Activated T-cell treated with anti-CD3 and anti-CD28 coated beads for 48 hours (primary cell): ENCODE measurements at places on chromosomes 5 and 9.

DNA sequence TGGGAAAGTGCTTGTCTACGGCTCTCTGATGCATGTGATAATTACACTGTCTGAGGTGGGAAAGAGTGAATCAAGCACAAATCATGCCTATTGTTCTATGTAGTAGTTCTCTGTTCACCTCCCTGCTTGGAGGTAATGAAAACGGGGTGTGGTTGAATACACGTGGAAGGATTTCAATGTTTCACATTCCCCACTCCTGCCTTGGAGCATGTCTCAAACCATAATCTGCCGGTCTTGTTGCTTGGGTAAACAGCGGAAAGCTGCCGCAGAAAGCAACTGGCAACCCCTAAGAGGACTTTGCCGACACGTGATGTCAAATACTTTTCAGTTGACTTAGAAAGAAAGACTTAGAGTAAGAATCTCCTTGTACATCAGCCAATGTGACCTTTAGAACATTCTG, 63.5 kb upstream of the MOCS2 start:
- no peak for DNase-seq

- no peak for DNase-seq
Measured at GRCh38 chr5:152184266-152184665, 220.8 kb downstream of the NMUR2 start.

DNA sequence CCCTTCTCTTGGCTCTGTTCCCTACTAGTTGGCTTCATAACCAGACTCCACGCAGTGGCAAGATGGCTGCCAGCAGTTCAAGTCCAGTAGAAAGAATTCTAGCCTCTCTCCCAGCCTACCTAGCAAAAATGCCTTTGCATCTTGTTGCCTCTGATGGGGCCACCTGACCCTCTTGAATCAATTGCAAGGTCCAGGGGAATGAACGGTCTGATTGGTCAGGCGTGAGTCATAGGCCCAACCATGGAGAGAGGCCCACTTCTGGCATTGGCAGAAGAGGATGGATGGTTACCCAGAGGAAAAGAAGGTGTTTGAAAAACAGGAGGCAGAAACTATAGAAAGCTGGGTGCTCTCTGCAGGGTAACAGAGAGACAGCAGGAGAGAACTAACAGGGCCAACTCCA, 622.6 kb downstream of the CCDC171 start:
- no peak for DNase-seq

- DNase-seq = no peak
Measured at GRCh38 chr9:123368536-123369153, 12.6 kb downstream of the CRB2 start.

DNA sequence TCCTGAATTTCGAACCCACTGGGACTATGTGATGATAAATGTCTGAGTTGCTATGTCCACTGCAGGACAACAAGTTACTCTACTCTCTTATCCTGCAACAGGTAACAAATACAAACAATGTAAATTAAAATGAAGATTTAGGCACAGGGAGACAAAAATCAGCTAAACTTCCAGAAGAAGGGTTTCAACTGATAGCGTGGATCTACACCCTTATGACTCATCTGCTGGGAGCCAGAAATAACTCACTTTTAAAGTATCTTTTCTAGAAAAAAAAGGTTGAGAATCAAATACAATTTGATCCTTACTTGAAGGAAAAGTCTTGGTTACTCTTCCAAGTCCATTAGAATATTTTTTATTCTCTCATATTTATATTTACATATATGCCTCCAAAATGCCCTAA, 21.4 kb downstream of the PJA2 start:
- no peak for DNase-seq

DNA sequence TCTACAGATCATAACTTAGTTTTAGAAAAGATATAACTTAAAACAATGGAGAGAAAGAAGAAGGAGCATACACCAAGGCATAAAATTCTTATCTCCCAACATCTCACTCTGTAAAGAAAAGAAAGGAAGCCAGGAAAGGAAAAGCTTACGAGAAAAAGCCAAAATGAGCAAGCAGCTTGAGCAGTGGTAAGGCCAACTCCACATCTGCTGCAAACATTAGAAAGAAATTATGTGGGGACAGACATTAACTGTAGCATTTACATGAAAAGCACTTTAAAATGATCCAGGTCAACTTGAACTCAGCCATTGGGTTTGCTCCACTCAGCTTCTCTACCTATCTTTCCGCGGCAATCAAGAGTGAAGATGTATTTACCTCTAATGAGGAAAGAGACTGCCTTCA, 176.9 kb downstream of the BNC2 start:
- no peak for DNase-seq

DNA sequence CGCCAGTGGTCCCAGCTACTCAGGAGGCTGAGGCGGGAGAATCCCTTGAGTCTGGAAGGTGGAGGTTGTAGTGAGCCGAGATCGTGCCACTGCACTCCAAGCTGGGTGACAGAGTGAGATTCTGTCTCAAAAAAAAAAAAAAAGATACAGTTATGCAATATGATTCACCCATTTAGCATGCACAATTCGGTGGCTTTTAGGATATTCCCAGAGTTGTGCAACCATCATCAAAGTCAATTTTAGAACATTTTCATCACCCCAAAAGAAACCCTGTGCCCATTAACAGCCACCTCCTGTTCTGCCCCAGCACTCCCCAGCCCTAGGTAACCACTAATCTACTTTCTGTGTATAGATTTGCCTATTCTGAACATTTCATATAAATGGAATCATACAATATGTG, 4.3 kb upstream of the DHFR start:
- DNase-seq = no peak

GRCh38 chr9:93267681-93268505, 84.0 kb downstream of the WNK2 start:
- no peak for DNase-seq

GRCh38 chr9:27847818-27848217, 274.5 kb upstream of the C9orf72 start:
- no peak for DNase-seq

DNA sequence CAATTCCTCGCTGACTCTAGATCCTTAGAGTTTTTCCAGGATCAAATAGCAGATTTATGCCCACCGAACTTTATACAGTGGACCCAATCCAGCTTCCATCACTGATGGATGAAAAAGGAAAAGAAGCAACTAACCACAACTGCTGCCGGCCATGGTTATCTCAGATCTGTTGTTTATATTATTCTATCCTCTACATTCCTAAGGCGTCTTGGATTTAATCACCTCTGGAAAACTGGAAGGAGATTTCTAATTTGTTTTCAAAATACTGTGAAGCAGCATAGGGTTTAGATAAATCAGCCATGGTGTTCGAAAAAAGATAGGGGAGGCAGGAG, 663 bp upstream of the ZNF366 start:
- DNase-seq = no peak

DNA sequence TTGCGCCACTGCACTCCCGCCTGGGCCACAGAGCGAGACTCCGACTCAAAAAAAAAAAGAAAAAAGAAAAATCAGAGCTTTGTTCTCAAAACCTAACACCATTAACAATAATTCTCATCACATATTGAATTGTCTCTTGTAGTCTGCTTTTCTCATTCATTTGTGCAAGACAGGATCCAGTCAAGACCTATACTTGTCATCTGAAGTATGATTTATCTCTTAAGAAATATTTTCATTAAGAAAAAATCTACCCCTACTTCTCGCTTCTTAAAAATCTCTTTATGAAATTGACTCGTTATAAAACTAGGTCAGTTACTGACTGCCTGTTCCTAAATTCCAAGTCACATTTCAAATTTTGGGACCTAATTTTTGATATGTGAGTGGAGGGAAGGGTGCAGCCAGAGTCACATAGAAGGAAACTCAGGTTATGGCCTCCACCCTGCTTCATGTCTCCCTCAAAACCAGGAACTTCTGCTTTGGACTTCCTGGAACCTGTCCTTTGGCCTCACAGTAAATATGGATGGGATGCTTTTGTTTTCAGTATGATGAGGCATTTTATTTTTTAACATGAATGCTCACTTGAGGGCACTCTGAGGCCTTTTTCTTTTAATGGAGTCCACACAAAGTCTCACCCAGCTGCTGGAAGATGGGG, 18.9 kb downstream of the ZNF169 start:
- no peak for DNase-seq

DNA sequence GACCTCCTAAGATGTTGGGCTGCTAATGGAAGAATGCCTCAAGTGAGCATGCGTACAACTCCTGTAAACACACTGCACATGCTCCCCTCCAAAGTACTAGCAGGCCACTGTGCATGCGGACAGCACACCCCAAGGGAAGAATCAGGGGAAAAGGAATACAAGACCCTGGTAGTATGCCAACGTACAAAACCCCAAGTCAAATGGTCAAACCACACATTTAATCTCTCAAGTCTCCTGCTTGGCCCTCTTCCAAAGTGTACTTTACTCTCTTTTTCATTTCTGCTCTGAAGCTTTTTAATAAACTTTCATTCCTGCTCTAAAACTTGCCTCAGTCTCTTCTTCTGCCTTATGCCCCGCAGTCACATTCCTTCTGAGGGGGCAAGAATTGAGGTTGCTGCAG, 466.4 kb downstream of the DMRTA1 start:
- no peak for DNase-seq

- DNase-seq = no peak
Measured at GRCh38 chr5:131684051-131684450, 49.0 kb upstream of the RAPGEF6 start.

- DNase-seq = no peak
Measured at GRCh38 chr5:56761151-56761885, 54.0 kb upstream of the MAP3K1 start.

GRCh38 chr9:33468797-33469621, 4.7 kb downstream of the NOL6 start:
- DNase-seq = no peak

GRCh38 chr9:4137234-4137633, 162.6 kb downstream of the GLIS3 start:
- DNase-seq = no peak

DNA sequence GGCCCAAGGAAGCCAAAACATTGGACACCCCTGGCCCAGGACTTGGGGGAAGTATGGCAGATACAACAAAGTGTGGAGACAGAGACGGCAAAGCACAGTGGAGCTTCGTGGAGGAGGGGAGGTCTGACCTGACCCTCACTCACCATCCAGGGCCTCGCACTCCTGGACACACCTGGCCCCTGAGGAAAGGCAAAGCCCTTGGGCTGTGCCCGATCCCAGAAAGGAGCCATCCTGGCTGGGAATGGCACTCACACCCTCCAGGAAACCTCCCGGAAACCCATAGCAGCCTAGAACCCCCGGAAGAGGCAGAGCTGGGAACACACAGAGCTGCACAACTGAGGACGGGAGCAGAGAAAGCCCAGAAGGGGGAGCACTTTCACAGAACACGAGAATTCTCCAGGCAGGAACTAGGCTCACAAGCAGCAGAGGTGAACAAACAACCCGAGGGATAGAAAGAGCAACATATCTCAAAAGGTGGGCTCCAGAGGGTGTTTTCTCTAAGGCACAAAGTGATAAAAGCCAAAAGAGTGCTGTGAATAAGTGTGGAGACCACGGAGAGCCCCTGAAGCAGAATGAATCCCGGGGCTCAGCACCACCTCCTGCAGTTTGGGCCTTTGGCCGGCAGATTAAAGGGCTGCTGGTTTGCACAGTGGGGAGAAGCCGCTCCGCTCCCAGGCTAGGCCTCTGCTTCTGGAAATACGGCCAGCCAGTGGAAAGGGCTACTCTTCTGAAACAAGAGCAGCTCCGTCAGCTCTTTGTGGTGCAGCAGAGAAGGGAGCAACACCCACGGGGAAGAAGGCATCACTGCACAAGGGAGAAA, 108.2 kb downstream of the UBE2R2 start:
- DNase-seq = no peak

GRCh38 chr9:93612796-93613154, 36.4 kb downstream of the PHF2 start:
- DNase-seq = no peak

DNA sequence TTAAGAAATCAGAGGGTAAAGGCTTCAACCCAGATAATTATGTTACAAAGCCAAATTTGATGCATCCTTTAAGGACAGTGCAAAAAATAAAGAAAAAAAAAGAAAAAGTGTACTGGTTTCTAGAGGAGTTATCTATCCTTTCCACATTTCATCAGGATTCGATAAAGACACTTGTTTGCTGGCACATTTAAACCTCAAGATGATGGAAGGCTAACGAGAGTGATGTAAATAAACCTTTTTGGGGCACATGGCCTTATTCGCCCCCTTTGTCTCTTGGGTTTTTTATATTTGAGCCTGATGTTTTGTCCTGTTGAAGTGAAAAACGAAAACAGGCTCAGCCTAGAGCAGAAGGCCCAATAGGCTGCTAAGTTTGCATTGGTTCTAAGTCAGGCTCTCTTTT, 416.5 kb downstream of the TAF11L14 start:
- DNase-seq = no peak
